ENCODE measurements at places on chromosomes 11 and 22.

GRCh38 chr11:117606211-117606610 is 190.8 kb downstream of the DSCAML1 start:
- DNase-seq = no peak

- no peak for DNase-seq
Measured at GRCh38 chr11:108221371-108221770, 1.1 kb downstream of the NPAT start.

- DNase-seq = peak; percentile 41
Measured at GRCh38 chr11:128904656-128905344, 13.6 kb downstream of the KCNJ5 start.

GRCh38 chr11:10887307-10887706 is 29.5 kb upstream of the ZBED5 start:
- no peak for DNase-seq

DNA sequence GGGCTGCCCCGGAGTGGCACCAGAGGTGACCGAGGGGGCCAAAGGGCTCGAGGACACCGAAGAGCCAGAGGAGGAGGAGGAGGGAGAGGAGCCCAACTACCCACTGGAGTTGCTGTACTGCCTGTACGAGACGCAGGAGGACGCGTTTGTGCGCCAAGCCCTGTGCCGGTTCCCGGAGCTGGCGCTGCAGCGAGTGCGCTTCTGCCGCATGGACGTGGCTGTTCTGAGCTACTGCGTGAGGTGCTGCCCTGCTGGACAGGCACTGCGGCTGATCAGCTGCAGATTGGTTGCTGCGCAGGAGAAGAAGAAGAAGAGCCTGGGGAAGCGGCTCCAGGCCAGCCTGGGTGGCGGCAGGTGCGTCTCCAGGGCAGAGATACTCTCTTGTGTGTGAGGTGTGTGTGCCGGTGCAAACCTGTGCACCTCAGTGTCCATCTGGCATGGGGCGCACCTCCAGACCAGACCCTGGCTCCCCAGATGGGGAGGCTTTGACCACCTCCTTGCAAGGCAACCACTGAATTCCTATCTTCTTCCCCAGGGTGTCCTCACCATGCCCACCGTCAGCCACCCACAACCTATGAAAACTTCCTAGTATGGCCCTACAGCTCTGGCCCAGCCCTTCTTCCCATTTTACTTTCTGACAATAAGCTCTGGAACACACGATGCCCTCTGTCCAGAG is 3.4 kb downstream of the NLRP6 start:
- no peak for DNase-seq

- no peak for DNase-seq
Measured at GRCh38 chr11:60130496-60130895, 42.0 kb downstream of the MS4A2 start.

DNA sequence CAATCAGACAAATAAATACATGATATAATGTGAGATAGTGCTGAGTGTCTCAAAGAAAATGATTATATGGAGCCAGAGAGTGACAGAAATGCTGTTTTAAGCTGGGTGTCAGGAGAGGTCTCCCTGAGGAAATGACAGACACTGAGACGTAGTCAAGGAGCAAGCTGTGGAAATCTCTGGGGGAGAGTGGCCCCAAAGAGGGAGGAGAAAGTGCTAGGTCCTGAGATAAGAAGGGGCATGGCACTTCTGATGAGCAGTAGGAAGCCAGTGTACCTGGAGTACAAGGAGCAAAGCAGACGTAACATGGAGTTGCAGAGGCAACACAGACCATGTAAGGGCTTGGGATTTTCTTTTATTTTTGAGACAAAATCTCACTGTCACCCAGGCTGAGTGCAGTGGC is 38.8 kb downstream of the ZNF202 start:
- no peak for DNase-seq

GRCh38 chr11:62842171-62842741 is 2.9 kb upstream of the WDR74 start:
- no peak for DNase-seq

- no peak for DNase-seq
Measured at GRCh38 chr11:100883830-100884229, 196.7 kb downstream of the ARHGAP42 start.

DNA sequence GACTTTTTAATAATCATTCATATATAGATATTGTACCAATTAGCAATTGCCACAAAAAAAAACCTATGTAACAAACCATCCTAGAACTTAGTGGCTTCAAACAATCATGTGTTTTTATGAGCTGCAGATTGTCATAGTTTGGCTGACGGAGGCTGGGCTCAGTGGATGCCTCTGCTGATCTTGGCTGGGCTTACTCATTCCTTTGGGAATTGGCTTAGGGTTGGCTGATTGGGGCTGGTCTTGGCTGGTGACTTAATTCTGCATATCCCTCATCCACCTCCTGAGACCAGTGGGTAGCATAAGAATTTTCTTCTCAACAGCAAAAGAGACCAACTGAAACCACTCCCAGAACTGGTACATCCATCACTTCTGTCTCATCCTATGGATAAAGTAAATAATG is 57.9 kb upstream of the PHF21B start:
- DNase-seq = no peak

- no peak for DNase-seq
Measured at GRCh38 chr11:10639350-10639749, 54.2 kb downstream of the IRAG1 start.

DNA sequence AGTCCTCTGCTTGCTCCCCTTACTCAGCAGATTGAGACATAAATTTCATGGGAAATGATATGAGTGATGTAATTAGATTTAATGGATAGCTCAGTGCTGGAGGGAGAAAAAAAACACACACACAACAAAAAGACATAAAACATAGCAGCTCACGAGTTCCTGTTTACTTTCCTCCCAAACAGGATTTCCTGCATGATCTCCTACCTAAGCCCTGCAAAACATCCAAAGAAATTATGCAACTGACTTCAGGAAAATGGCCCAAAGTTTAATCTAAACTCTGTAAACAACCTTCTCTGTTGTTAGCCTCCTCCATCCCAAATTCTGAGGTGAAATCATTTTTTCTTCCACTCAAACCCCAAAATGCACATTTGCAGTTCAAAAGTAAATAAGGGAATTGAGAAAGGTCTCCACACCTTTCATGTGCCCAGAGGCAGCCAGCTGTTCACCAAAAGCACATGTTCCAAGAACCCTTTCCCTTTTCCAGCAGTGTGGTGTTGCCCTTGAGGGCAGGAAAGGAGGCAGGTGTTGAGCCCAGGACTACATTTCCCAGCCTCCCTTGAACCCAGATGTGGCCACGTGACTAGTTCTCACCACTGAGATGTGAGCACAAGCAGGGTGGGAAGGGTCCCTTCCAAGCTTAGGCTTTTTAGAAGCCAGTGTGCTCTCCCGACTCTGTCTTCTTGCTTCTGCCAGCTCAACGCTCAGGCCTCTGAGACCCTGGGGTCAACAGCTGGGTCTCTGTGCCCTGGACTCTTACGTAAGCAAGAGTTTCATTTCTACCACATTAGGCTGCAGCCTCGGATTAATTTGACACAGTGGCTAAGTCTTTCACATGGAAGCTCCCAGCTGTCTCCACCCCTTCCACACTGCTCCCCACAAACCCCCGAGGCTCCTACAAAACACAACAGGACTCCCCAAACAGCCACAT is 301.2 kb downstream of the CTTN start:
- no peak for DNase-seq

DNA sequence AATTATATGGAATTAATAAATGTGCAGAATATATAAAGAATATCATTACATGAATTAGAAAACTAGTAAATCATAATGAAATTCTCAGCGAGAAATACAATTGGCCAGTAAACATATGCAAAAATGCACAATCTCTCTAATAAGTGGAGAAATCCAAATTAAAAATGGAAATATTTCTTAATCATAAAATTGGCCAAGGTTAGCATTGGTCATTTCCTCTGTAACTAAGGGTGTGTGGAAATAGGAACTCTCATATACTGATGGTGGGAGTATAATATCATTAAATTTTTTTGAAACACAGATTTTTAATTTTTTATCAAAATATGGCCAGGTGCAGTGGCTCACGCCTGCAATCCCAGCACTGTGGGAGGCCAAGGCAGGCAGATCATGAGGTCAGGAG is 7.6 kb upstream of the ZNF74 start:
- no peak for DNase-seq

DNA sequence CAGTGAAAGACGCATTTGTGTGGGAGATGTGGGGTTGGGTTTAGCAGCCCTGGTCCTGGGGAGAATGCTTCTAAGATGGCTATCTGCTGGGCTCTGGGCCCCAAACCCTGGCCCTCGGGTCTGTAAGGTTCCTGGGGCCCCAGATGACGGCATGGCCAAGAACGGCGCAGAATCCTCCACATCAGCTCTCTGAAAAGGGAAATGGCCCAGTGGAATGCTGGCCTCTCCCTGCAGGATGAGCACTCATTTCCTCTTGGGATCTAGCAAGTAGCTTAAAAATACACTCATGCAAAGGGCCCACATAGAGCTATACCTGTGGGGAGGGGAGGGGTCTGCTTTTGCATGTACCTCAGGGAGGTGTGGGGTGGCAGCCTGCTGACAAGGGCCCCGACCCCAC is 37.5 kb upstream of the LINC01488 start:
- no peak for DNase-seq

DNA sequence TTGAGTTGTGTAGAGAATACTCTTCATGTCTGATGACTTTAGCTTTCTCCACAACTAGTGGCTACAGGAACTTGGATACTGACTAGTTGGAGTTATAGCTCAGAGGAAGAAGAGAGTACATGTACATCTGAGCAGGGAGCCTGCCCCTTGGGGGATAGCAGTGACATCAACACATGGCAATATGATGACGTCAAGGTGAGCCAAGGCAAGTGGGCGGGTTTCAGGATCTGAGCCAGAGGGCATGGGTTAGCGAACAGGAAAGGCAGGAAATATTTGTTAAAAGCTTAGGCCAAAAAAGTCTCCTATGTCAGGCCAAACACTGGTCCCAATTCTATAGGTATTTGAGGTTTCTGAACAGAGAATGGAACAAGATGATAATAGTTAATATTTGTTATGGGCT is 42.0 kb upstream of the HORMAD2 start:
- DNase-seq = peak; percentile 31

- no peak for DNase-seq
Measured at GRCh38 chr11:5367448-5368074, 16.1 kb upstream of the OR51M1 start.

- no peak for DNase-seq
Measured at GRCh38 chr22:48936391-48936790, 891.3 kb downstream of the BRD1 start.
